H1 (cell line): ENCODE measurements at places on chromosomes 11 and 22.

GRCh38 chr11:34997952-34998528 is 81.6 kb downstream of the PDHX start:
- H3K27me3 ChIP-seq = no peaks in the 10 kb centered on the region
- H3K27ac ChIP-seq = no peak overlapping the region
- no peaks in the 10 kb centered on the region for H3K36me3 ChIP-seq
- no peak for DNase-seq
- H3K4me3 ChIP-seq = no peak overlapping the region

- no peak overlapping the region for H3K4me3 ChIP-seq
- no peaks in the 10 kb centered on the region; the same call in 1 of the 2 replicates for H3K36me3 ChIP-seq
- H3K27me3 ChIP-seq = no peaks in the 10 kb centered on the region
- H3K4me1 ChIP-seq = peaks cover 6% of the 10 kb centered on the region
- no peak overlapping the region for H3K27ac ChIP-seq
Observed at GRCh38 chr11:107561688-107562087, 3.8 kb downstream of the ALKBH8 start.

DNA sequence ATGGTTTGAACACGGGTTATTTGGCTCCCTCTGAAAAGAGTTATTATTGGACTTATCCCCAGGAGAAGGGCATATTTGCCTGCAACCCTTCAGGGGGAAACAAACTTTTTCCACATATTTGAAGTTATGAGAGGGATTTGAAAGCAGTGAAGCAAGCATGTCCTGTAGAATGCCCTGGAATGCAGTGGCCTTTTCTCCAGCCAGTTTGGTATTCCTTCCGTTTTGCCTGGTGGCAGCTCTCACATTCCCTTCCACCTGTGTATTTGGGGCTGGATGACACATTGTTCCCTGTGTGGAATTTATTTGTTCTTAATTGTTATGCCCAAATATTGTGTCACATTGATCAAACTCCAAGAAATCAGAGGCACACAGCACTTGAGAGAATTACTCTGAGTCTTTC is 59.0 kb downstream of the OSBP2 start:
- peaks cover 3% of the 10 kb centered on the region for H3K4me1 ChIP-seq
- H3K36me3 ChIP-seq = no peaks in the 10 kb centered on the region
- H3K4me3 ChIP-seq = no peak overlapping the region
- H3K27ac ChIP-seq = no peak overlapping the region

- no peak overlapping the region for H3K27ac ChIP-seq
- H3K36me3 ChIP-seq = peaks cover 5% of the 10 kb centered on the region
- no peak for DNase-seq
- no peaks in the 10 kb centered on the region for H3K27me3 ChIP-seq
- no peak overlapping the region for H3K4me3 ChIP-seq
- no peaks in the 10 kb centered on the region for H3K4me1 ChIP-seq
Observed at GRCh38 chr22:50401907-50402306, 58.8 kb downstream of the PPP6R2 start.

GRCh38 chr11:125593114-125593820 is 615 bp downstream of the STT3A start:
- no peaks in the 10 kb centered on the region for H3K27me3 ChIP-seq
- H3K4me1 ChIP-seq = no peaks in the 10 kb centered on the region; the same call in 1 of the 2 replicates
- H3K36me3 ChIP-seq = peaks cover 4% of the 10 kb centered on the region

DNA sequence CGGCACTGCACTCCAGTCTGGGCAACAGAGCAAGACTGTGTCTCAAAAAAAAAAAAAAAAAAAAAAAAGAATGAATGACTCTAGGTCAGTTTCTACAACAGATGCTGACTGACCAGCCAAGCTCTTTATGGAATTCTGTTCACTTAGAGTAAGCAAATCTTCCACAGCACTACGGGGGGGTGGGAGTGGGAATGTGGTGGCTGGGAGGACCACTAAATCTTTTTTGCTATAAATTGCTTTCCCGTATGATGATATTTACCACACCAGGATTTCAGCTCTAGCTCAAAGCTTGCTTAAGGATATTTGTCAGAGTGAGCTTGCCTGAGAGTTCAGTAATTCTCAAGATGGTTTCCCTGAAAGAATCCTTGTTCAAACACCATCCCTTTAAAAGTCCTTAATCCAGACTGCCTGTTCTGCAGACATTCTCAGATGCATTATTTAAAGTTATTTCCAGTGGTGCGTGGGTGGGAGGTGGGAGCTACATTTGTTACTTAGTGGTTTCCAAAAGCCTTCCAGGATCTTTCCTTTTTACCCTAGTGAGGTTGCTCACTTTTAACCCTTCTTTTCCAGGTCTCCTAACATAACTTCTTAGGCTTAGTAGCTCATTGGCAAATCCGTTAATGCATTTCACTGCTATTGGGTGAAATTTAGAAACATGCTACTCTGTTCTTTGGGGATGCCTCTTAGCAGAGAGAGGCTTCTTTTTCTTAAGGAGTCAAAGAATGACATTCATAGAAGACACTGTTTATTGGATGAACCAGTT is 65.9 kb downstream of the UBASH3B start:
- no peak overlapping the region for H3K4me3 ChIP-seq
- no peaks in the 10 kb centered on the region; the same call in none of the 2 replicates for H3K4me1 ChIP-seq
- no peaks in the 10 kb centered on the region for H3K27me3 ChIP-seq
- H3K27ac ChIP-seq = no peak overlapping the region
